ENCODE measurements at places on chromosomes 3 and 15.

DNA sequence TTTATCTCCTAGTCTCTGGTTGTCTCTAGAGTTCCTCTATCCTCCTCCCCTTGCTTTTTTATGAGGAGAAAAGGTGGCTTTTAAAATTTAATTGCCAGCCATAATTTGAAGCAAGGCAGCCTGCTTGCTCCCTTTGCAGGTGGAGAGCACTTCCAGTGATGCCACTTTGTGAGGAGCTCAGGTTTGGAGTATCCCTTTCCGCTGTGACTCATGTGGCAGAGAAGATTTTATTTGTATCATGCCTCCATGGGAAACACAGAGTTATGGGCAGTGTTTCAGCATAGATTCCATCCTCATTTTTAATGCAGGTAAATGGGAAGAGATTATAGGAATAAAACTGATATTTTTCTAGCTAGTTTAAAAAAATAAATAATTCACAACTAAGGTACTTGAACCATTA lies 7.0 kb downstream of the PPM1L start:
- no peak for DNase-seq

- no peak for DNase-seq
Observed at GRCh38 chr3:50673931-50674330, 796 bp upstream of the DOCK3 start.

DNA sequence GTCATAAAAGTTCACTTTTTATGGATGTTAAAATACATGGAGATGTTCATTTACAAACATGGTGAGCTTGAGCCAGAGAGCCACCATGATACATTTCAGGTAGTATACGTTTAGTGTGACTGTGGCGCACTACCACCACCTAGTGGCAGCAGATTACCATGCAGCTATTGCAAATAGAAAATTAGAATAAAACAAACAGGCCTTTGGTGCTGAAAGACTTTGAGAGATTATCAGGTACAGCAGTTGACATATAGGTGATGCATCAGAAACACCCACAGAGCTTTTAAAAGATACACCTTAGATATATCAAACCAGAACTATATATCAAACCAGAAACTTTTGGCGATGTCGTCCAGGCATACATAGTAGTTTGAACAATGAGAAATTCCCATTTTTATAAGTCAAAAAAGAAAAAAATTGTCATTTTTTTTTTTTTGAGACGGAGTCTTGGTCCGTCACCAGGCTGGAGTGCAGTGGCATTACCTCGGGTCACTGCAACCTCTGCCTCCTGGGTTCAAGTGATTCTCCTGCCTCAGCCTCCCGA lies 42.0 kb upstream of the ICE2 start:
- DNase-seq = peak; percentile 90

- no peak for DNase-seq
Observed at GRCh38 chr3:25673738-25674298, 9.1 kb upstream of the TOP2B start.

DNA sequence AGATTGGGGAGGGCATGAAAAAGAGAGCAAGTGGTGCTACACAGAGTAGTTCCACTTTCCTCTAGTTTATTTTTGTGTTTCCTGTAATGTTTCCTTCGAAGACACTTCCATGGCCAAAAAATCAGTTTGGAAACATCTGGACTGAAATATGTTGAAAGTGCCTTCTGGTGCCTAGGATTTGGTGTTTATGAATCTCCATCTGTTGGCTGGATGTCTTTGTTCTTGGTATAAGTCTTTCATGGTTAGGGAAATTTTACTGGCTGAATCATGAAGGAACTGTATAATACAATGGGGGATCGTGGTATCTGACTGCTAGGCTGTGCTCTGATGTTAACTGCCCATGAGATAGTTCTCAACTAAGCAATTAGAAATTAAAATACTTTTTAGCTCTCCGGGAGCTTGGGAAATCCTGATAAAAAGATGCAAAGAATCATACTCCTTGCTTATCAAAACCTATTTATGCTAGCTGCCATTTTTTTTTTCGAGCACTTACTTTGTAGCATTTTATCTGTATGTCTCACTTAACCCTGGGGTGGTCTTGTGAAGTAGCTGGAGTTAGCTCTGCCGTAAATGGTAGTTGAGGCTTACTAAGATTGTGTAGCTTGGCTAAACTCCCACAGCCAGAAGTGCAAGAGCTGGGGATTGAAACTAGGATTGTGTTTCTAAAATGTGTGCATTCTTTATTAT lies 21.9 kb downstream of the AKAP13 start:
- DNase-seq = no peak

DNA sequence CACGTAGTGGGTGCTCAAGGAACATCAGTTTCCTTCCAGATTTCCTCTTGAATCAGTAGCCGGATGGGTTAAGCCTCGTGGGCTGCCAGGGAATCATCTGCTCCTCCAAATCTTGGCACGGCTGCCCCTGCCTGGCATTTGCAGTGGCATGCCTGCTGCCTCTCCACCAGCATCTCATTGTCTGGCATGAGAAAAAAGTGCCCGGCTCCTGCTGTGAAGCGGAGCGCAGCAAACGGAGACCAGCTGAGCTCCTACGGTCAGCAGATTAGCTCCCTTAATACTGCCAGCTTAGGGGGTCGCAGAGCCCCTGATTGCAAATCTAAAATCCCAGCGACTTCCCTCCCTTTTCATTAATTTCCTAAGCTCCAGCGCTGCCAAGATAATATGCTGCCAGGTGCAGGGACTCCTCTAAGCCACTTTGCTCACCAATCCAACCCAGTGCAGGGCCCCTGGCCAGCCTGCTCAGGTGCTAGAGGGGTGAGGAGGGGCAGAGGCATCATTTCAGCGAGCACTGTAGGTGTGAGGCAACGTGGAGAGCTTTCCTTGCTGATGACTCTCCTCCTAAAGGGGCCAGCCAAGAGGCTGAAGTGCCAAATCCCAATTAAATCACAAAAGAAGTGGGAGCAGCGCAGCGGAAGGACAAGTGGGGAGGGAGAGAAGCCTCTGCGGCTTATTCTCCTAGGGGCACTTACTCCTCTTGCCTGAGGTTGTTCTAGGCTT lies 49.6 kb upstream of the ST8SIA2 start:
- no peak for DNase-seq

- no peak for DNase-seq
Observed at GRCh38 chr15:41919954-41920538, 26.2 kb upstream of the SPTBN5 start.

GRCh38 chr3:64363842-64364241 lies 138.6 kb upstream of the PRICKLE2 start:
- DNase-seq = no peak

- peak; percentile 80 for DNase-seq
Observed at GRCh38 chr15:59299929-59300617, 72.6 kb downstream of the MYO1E start.

DNA sequence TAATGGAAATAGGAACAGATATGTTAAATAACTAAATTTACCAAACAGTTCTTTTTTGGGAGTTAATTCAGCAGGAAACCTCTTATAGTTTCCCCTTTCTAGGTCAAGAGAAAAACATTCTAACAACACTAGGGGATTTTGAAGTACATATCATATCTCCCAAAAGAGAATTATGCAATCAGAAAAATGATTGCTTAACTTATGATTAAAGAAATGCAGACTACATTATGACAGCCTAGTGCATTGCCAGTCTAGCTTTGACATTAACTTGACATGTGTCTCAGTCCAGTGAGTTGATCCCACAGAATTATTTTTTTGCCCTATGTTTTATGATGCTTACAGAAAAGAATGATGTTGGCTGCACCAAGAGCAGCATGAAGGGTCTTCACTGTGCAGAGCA lies 31.7 kb upstream of the NPHP3 start:
- no peak for DNase-seq

DNA sequence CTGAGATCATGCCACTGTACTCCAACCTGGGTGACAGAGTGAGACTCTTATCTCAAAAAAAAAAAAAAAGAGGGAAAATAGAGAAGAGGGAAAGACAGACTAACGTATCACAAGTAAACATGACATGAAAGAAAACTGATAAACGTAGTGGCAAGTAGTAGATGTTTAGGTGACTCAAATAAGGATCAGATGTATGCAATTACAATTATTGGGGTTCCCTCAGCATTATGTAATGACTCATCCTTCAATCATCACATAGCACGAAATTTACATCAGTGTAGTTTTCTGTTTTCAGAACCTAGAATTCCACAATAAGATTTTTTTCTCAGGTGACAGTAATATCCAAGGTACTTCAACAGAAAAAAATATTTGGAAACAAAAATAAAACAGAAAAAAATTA lies 46.6 kb downstream of the DPP8 start:
- DNase-seq = no peak

DNA sequence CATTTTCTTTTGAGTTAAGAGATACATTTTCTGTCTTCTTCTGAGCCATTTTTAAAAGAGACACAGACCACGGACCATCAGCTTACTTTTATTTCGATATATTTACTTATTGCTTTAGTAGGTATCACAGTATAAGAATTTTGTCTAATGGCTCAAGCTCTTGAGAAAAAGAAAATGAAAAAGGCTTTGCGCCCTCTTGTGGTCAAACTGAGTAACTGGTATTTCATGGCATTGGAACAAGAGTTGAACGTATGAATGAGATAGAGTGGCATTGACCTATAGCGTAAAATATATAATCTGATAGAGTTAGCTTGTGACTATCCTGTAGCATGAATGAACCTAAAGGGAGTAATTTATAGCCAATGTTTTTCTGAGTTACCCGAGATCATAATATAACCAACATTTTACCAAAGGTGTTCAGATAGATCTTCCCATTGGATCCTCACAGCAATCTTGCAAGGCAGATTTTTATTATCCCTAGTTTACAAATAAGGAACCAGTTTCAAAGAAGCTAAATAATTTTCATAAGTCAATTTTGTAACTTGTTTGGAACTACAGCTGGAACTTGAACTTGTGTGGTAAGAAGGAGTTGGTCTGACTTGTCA lies 154.6 kb downstream of the POLR2M start:
- no peak for DNase-seq

All from activated CD8-positive, alpha-beta memory T cell treated with anti-CD3 and anti-CD28 coated beads for 24 hours (primary cell).